Fibroblast of skin of back (primary cell): ENCODE measurements at places on chromosomes 5 and 9.

DNA sequence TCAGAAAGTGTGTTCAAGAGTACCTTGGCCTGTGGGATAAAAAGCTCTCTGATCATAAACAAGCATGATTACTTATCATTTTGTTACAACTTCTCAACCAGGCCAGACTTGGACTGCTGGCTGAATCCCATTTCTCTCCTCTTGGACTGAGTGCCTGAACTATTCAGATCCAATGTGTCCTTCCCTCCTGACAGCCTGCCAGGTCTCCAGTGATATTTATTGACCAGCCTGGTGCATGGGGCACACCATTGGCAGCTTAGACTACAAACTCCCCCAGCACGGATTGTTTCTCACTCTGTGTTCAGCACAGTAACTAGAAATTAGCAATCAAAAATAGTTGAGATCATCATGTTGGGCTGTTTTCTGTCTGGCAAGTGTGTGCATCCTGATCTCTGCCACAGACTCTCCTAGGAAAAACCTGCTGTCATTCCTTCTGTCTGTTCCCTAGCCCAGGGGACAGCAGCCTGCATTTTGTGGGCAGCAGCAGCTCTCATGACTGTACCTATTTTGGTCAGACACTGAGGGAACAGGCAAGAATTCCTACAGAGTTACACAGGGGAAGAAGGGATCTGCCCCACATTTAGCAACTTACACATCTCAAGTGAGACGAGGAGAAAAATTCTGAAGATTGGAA is 348.1 kb downstream of the ADAMTS6 start:
- DNase-seq, result peak; percentile 57

DNA sequence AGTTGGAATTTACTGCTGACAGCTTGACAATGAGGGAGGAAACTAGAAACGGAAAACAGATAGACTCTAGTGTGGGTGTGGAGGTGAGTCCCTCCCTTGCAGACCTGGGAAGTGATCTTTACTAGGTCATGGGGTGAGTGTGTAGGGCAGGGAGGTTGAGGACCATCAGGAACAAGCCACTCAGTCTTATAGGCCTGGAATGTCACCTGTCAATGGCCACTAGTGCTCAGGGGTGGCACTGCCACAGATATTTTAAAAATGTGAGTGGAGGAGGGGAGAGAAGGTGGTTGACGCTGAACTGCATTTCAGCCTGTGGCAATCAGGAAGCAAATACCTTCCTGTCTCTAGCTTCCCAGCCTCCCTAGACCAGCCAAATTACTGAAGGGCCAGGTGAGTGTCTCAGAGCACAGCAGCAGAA is 9.0 kb downstream of the OR2S2 start:
- no peak for DNase-seq

DNA sequence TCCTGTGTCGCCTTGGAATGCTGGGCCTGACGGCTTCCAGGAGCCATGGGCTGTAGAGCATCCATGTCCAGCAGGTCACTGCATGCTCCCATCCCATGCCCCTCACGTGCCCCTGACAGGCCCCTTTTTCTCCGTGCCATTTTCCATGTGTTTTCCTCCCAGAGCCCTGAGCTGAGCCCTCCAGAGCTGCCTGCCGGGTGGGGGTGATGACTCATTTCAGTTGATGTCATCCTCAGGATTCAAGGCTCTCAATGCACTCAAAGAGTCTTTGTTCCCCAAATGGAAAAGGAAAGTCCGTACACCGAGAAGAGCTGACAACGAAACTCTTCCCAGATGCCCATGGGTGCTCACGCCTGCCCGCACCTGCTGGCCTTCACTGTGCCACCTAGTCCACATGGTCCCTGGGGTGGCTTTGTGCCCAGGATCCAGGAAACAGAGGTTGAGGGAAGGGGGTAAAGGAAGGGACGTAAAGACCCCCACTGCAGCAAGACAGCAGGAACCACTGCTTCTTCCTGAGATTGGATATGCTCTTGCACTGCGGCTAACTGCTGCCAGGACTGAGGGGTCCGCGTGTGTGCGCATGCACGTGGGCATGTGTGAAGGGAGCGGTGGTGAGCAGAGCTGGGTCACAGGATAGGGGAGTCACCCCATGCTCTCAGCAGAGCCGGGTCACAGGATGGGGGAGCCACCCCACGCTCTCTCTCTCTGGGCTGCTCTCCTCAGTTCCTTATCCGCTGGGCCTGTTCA is 27.6 kb downstream of the COL15A1 start:
- peak; percentile 84 for DNase-seq

- DNase-seq, result no peak
Measured at GRCh38 chr9:81118416-81118815, 570.9 kb downstream of the TLE1 start.

- no peak for DNase-seq
Measured at GRCh38 chr5:31941151-31941755, 232.9 kb downstream of the GOLPH3 start.
